ENCODE measurements at places on chromosomes 16 and 17. TPM values are rescaled to one million over a fixed set of nuclear protein-coding genes. Genes with fewer than 3 reads are reported as not detected.
A peak's percentile ranks its signal among the peaks of the same experiment; 100 is the strongest.

DNA sequence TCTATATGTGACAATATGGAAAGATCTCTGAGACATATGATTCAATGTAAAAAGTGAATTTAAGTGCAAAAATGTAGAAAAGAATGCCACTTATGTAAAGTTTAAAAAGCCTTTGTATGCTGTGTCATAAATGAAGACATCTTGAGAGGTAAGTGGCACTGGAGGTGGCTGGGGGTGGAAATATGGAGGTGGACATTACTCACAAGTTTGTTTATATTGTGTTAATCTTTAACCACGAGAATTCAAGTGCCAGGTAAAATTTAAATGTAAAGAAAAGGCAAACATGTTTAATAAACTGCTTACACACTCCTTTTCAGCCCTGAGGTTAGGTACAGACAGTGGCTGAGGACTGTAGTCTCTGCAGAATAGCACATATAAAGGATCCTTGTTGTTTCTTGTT, 235.1 kb downstream of the ABCC12 start:
- no peak for ATAC-seq

GRCh38 chr17:69869667-69870066, 205.4 kb upstream of the KCNJ16 start:
- ATAC-seq: no peak

DNA sequence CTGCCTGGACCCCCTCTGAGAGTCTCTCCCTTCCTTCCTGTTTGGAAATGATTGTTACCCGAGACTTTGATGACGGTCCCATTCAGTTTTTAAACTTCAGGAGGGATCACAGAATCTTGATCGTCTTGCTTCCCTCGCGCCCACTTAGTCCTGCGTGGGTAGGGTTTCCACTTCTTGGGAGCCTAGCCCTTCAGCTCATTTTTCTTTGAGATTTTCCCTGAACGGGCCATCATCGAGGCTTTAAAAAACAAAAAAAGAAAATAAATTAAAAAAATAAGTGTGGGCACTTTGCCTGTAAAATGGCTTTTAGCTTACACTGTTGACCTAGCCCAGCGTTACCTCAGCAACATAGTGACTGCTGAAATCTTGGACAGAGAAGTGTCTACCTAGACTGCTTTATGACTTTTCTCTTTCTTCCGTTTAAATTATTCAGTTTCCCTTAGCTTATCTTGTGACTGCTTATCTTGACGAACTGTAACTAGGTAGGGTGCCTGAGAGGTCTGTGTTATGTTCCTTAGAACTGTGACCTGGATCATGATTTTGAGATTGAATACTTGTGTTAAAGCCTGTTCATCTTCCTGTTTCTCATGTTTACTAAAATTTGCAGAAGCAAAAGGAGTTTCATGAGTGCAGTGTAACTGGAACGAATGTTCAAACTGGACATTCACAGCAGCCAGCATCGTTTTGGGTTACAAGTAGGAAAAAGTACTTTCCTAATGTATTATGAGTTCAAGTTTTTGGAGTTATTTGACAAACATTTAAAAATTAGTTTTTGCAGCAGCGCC, 874 bp downstream of the WWP2 start:
- ATAC-seq: peak; percentile 57

The ACAP1 gene
- total RNA-seq: 3.8 TPM

The SNAI3 gene
- total RNA-seq: 0.28 TPM

The GRIN2A gene
- total RNA-seq: not detected

The C17orf67 gene
- total RNA-seq: 0.52 TPM
